ENCODE measurements at places on chromosomes 5 and 9.
A peak's percentile ranks its signal among the peaks of the same experiment; 100 is the strongest.

DNA sequence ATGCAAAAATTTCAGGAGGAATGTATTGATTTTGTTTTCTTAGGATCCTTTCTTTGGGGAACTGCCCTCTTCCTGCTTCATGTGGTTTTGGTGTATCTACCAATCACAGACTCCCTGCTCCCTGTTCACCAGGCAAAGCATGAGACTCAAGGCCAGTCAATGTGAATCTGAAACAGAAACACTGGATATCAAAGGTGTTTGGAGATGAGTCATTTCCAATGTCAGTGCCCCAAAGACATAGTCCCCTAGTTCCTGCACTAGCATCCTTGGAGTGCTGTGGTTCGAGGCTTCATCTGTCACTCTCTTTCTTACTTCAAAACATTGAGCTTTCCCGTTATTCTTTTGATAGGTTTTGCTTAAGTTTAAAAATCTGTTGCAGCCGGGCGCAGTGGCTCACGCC, 8.1 kb downstream of the PPP3R2 start:
- no peak for DNase-seq

DNA sequence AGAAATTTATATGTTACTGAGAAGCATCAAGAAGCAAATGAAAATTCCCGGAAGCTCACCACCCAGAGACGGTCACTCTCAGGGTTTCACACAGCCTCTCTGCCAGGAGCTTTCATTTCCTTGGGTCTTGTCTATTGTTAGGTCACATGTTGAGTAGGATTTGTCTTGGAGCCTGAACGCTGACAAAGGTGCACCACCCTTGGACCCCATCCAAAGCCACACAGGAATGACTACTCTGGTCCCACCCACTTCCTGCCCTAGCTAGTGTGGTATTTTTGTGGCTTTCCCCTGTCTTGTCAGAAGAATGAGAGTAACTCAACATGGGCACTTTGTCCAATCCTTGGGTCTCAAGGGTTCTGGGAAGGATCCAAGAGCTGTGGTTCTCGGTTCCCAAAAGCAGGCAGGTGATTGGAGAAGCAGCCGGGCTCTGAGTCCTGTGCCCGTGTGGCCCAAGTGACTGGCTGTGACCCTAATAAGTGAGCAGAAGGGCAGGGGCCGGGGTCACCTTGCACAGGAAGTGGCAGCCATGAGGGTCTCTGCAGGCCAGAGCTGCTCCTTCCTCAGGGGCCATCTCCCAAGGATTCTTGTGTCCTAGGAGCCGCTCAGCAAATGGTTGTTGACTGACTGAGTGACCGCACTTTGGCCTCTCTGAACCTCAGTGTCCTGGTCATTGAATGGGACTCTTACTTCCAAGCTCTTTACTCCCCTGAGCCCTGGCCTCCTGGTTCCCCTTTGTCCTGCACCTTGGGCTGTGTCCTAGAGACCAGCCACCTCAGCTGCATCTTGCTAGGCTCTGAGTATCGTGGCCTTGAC, 6.9 kb downstream of the FGD3 start:
- peak; percentile 64 for DNase-seq

GRCh38 chr9:2253636-2254580, 238.8 kb downstream of the SMARCA2 start:
- DNase-seq, result no peak

- DNase-seq, result no peak
Observed at GRCh38 chr5:18397891-18398290, 763.6 kb downstream of the TAF11L14 start.

GRCh38 chr5:150948539-150948938, 43.8 kb upstream of the ZNF300 start:
- DNase-seq, result no peak

DNA sequence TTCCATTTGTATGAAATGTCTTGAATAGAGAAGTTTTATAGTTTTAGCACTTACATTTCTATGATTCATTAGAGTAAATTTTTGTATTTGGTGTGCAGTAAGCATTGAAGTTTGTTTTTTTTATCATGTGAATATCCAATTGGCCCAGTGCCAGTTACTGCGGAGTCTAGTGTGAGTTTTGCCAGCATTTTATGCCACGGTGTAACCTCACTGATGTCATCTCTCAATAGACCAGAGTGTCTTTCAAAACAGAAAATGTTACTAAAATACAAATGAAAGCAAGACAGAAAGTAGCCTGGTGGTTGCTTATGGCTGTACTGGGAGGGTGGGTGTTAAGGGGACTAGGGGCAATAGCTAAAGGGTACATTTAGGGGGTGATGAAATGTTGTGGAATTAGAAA, 62.8 kb downstream of the IPPK start:
- DNase-seq, result no peak

Data from activated CD8-positive, alpha-beta memory T cell treated with anti-CD3 and anti-CD28 coated beads for 4 hours (primary cell).